Smooth muscle cell of bladder (primary cell): ENCODE measurements at places on chromosomes 13 and 19. TPM values are rescaled to one million over a fixed set of nuclear protein-coding genes. Genes with fewer than 3 reads are reported as not detected.

The GATAD2A gene
- 17.8 and 30.2 TPM in 2 replicates for total RNA-seq

The FBXO27 gene
- 2.0 and 5.5 TPM in 2 replicates for total RNA-seq

The MFSD12 gene
- total RNA-seq = 68.6 and 114 TPM in 2 replicates

The OR7D2 gene
- not detected in 2 replicates for total RNA-seq

The SUCLA2 gene
- total RNA-seq = 42.2 and 47.8 TPM in 2 replicates

The CGB3 gene
- total RNA-seq = not detected in 2 replicates

The ATP4A gene
- not detected in 2 replicates for total RNA-seq

The ZNF829 gene
- 2.4 and 2.9 TPM in 2 replicates for total RNA-seq

The IGFL1 gene
- not detected in 2 replicates for total RNA-seq

The SLC17A7 gene
- total RNA-seq = not detected in 2 replicates

The RGS9BP gene
- 0.14 and 0.28 TPM in 2 replicates for total RNA-seq

The HDGFL2 gene
- 61.4 and 61.9 TPM in 2 replicates for total RNA-seq

The TBXA2R gene
- total RNA-seq = 0.43 and 0.92 TPM in 2 replicates

The ZNF492 gene
- under 0.01 and 0.09 TPM in 2 replicates for total RNA-seq

The CCDC61 gene
- 5.7 and 7.2 TPM in 2 replicates for total RNA-seq

The SGTA gene
- 23.6 and 27.5 TPM in 2 replicates for total RNA-seq

The RYR1 gene
- total RNA-seq = under 0.01 TPM in 2 replicates

The PAK4 gene
- total RNA-seq = 3.1 and 4.2 TPM in 2 replicates

The LRRC63 gene
- total RNA-seq = under 0.01 TPM in 1 of 2 replicates, not detected in the other

The ZNF222 gene
- 7.0 and 8.0 TPM in 2 replicates for total RNA-seq

The PNMA8B gene
- 1.4 and 2.2 TPM in 2 replicates for total RNA-seq

The TEX101 gene
- total RNA-seq = not detected in 2 replicates

The MIDN gene
- 10.0 and 12.9 TPM in 2 replicates for total RNA-seq

The PRODH2 gene
- not detected in 2 replicates for total RNA-seq

The TMEM143 gene
- 2.8 and 3.5 TPM in 2 replicates for total RNA-seq

The CFAP97D2 gene
- not detected in 2 replicates for total RNA-seq

The TEX29 gene
- total RNA-seq = 0.09 and 0.28 TPM in 2 replicates

The FXYD1 gene
- 2.4 and 2.6 TPM in 2 replicates for total RNA-seq

The ARMC6 gene
- total RNA-seq = 25.1 and 27.7 TPM in 2 replicates

The PTGIR gene
- 2.3 and 3.0 TPM in 2 replicates for total RNA-seq

The KLF1 gene
- 0.09 TPM in 1 of 2 replicates, not detected in the other for total RNA-seq
